ENCODE measurements at places on chromosomes 7 and 10.

DNA sequence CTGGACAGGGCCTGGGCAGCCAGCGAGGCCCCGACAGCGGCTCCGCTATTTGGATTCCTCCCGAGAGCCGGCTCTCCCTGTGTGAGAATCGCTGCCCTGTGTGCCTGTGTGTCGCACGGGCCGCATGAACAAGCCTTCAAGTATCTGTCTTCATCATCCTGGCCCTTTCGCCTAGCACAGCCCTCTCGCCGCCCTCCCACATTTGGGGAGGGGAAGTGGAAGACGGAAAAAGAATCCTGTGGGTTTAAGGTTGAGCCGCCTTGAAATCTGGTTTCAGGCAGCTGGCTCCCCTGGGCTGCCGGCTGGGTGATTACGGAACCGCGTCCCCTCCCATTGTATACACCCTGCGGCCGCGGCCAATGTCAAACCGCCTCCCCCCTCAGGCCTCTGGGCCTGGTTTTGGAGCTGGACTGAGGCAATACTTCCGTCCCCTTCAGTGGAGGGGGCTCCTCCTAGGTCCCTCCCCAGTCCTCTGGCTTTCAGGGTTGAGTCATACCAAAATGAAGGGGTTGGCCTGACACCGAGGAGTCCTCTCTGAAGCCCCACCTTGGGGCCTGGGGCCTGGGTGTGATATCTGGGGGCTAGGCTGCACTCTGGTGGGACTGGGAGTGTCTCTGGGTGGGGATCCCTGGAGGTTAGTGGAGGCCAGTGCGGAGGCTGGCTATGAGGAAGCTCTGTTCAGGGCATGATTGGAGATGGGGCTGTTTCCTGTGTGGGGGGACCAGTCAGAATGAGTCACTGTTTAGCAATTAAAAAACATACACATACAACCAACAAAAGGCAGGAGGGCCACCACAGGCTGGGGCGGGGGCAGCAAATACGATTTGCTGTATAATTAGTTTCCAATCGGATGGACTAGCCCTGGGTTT is 1.7 kb downstream of the TRIM8 start:
- no peak for DNase-seq

DNA sequence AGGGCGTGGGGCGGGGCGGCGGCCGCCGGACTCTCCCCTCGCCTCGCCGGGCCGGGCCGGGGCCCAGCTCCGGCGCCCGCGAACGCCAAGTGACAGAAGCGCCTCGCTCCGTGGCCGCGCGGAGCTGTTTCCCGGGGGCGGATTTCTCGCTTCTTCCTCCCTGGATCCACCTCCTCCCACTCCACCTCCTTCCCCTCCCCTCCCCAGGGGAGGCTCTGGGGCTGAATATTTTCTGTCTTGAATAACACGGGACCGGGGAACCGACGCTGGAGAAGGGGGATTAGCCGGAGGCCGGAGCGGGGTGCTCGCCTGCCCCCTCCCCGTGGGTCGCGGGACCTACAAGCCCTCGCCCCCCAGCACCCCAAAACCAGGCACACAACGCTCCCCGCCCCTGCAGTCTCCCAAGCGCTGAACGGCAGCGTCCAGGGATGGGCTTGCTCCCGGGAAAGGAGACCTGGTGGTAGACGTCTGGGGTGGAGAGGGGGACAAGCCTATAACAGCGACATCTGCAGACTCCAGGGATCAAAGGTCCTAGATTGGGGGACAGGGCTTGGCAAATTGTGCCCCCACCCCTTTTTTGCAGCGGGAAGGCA is at the start of gene ARHGAP21:
ARHGAP21 (minus strand) TSS at position 100 of the 593 bp plus-strand sequence. CDS start 1,988 bp downstream, outside the sequence.
- DNase-seq, result peak; percentile 56

- no peak for DNase-seq
Measured at GRCh38 chr10:81894616-81895015, 19.6 kb downstream of the NRG3 start.

DNA sequence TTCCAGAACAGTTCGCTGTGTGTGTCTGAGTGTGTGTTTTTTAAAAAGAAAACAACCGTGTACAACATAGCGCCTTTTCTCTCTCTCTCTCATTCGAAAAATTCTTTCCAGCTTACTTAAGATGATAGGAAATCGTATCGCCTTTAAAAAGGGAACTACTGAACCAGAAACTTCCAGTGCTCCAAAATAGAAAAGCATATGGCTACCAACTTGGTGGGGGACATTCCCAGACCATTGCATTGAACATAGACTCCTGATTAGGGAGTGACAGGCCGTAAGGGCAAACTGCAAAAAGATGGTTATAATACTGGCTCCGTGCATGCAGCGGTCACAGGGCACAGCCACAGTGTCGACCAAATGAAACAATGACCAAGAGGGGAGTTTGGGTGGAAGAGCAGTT is 94.4 kb upstream of the FGFR2 start:
- DNase-seq, result no peak

- DNase-seq, result no peak
Measured at GRCh38 chr10:27319752-27320431, 79.3 kb upstream of the ACBD5 start.

GRCh38 chr10:132421847-132422751 is 25.1 kb downstream of the PWWP2B start:
- DNase-seq, result peak; percentile 33

DNA sequence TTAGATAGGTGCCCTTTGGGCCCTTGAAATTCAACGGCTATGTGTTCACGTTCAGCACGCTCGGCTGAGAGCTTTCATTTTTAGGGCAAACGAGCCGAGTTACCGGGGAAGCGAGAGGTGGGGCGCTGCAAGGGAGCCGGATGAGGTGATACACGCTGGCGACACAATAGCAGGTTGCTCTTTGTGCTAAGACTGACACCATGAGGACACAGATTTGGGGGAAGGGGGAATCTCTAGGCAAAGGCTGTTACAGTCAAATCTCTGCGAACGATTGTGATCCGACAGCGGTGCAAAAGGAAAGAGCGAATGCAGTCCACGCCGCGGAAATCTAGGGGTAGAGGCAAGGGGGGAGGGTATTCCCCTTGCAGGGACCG is 667 bp downstream of the KLLN start:
- peak; percentile 56 for DNase-seq

GRCh38 chr7:130875265-130875741 is 141.3 kb upstream of the KLF14 start:
- DNase-seq, result peak; percentile 38

DNA sequence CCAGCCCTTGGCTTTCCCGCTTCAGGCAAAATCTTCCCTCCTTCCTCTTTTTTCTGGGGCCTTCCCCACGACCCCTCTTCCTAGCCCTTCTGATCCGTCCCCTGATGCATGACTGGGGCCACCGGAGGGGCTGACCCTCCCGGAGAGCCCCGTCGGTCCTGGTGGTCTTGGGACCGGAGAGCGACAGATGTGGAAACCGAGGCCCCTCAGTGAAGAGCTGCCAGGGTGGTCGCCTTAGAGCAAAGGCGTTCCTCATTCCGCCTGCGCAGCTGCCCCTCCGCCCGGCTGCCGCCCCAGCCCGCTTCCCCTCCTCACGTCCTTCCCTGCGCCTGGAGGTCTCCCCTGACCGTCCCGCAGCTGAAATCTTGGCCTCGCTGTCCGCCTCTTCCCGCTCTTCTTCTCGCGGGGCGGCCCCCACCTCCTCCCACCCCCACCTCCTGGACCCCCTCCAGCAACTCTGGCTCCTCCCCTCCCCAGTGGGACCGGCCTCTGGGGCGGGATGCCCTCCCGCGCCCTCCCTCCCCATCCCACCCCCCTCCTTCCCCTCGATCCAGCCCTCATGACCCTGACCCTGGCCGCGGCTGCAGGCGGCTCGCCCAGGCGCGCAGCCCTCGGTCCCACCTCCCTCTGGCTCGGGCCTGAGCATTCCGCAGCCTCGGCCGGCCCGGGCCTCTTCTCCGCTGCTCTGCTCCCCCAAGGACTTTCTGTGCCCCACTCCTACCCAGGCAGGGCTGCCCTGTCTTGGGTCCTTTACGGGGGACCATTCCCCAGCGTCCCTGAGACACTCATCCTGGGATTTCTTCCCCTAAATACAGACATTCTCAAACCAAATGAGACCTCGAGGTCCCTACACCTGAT is at the start of gene RARRES2:
RARRES2 (minus strand) TSS at position 367 of the 858 bp plus-strand sequence. CDS start 1,020 bp downstream, outside the sequence.
- no peak for DNase-seq

DNA sequence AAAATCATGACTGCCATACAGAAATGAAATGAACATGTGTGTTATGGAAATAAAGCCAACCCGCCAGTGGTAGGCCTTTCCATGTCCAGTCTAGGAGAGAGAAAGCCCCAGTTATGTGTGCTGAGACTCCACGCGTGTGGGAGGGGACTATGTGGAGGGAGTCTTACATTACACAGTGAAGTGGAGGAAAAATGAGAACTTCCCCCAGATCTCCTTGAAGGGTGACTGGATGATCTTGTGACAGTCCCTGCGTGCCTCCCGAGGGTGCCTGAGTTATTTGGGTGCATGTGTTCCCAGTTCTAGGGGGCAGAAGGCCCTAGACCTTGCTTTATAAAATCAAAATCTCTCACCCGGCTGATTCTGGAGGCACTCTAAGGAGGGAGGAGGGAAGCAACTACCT is 24.2 kb downstream of the UPP1 start:
- DNase-seq, result no peak

DNA sequence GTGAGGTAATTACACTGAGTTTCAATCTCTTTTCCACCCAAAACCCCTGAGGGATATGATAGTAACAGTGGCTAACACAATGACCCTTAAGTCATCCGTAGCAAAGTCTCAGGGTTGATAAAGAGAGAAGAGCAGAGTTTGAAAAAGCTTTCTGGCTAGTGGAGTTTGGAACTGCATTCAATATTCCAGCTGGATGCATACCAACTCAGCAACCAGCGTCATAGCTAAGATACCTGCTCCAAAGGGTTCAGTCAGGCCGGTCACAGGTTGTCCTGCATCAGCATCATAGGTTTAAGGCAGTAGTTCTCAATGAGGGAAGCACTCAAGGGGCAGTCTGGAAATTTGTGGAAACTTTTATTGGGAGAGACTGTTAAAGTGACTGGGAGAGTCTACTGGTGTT is 93.5 kb downstream of the CNOT4 start:
- no peak for DNase-seq

DNA sequence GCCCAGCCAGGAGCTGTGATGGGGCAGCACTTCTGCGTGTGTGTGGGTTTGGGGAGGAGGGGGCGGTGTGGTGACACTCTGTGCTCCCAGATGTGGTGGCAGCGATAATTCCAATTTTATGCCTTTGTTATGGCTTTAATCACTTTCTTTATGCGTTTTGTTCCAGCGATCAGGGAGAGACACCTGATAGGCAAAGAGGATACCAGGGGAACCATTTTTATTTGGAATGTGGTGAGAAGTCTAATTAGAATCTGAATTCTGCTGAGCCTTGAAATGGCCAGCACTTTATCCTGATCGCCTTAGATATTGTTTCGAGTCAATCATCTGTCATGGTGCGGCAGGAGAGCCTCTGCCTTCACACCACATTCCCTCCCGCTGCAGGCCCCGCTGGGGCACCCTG is 79.5 kb downstream of the HIF1AN start:
- DNase-seq, result no peak

Measured in NCI-H1092 treated with DMSO at 0.1 percent for 48 hours (cell line).